HTR-8/SVneo (cell line): ENCODE measurements at places on chromosomes 5 and 9.

GRCh38 chr9:135563858-135564257 is 2.3 kb downstream of the PAEP start:
- DNase-seq, result no peak

DNA sequence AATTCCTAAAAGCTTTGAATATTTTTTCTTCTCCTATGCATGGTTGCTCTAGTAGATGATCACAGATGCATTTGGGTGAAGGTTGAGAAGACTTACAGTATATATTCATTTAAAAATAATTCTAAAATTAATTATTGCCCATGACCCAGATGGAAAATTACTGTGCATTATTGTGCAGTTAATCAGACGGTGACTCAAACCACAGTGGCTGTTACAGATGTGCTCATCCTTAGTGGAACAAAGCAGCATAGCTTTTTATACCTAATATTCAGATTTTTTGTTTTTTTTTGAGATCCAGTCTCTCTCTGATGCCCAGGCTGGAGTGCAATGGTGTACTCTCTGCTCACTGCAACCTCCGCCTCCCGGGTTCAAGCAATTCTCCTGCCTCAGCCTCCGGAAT is 10.7 kb downstream of the OR2V1 start:
- no peak for DNase-seq

DNA sequence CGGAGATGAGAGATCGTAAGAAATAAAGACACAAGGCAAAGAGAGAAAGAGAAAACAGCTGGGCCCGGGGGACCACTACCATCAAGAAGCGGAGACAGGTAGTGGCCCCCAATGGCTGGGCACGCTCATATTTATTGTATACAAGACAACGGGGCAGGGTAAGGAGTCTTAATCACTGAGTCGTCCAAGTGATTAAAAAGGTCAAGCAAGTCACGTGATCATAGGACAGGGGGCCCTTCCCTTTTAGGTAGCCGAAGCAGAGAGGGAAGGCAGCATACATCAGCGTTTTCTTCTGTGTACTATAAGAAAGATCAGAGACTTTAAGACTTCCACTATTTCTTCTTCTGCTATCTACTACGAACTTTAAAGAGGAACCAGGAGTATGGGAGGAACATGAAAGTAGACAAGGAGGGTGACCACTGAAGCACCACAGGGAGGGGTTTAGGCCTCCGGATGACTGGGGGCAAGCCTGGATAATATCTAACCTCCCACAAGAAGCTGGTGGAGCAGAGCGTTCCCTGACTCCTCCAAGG is 24.6 kb upstream of the QSOX2 start:
- no peak for DNase-seq

GRCh38 chr9:35510754-35511428 is 21.0 kb downstream of the RUSC2 start:
- DNase-seq, result peak; percentile 31

- no peak for DNase-seq
These were observed 544.6 kb downstream of the CETN3 start for GRCh38 chr5:89864941-89865340.
